ENCODE measurements at places on chromosomes 2 and 18. TPM values are rescaled to one million over a fixed set of nuclear protein-coding genes. Genes with fewer than 3 reads are reported as not detected.

COL4A3 gene
- 1.5 TPM for polyA plus RNA-seq

GRCh38 chr2:23073671-23074070 lies 311.3 kb upstream of the KLHL29 start:
- DNase-seq = no peak

CD8B gene
- not detected for polyA plus RNA-seq

DARS1 gene
- 83.8 TPM for polyA plus RNA-seq

GRCh38 chr18:56517196-56517595 lies 121.2 kb downstream of the TXNL1 start:
- no peak for DNase-seq

- no peak for DNase-seq
These were observed 40.6 kb downstream of the IWS1 start for GRCh38 chr2:127485694-127486071.

GRCh38 chr2:66109419-66109818 lies 325.5 kb upstream of the MEIS1 start:
- DNase-seq = no peak

GPR39 gene
- polyA plus RNA-seq = 13.3 TPM

CD207 gene
- 0.04 TPM for polyA plus RNA-seq

- no peak for DNase-seq
These were observed 3.8 kb downstream of the SP3 start for GRCh38 chr2:173961346-173961705.

RNF125 gene
- 0.18 TPM for polyA plus RNA-seq

- no peak for DNase-seq
These were observed 151.7 kb downstream of the MCFD2 start for GRCh38 chr2:46763861-46764260.

- no peak for DNase-seq
These were observed 355.6 kb downstream of the TNS1 start for GRCh38 chr2:217647226-217647625.

DNA sequence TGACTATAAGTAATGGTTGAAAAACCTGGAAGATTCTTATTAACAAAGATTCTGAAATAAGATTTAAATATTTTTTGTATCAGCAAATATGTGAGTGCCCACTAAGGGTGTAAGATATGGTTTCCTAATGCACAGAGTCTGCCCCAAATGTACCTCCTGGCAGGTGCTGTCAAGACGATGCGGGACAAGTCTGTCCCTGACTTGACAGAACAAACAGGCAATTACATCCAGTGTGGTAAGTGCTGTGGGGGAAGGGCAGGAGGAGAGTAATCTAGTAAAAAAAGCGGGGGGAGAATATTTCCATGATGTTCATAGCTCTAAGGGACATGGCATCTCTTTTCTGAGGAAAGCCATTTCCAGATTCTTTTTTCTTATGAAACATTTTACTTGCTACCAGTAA lies 127.5 kb downstream of the COL4A4 start:
- no peak for DNase-seq

GRCh38 chr18:986051-986450 lies 81.4 kb downstream of the ADCYAP1 start:
- DNase-seq = no peak

GRCh38 chr18:10232062-10232461 lies 222.4 kb upstream of the APCDD1 start:
- no peak for DNase-seq

GRCh38 chr18:3916082-3916481 lies 466.1 kb downstream of the TGIF1 start:
- DNase-seq = no peak

KIAA2012 gene
- 0.05 TPM for polyA plus RNA-seq

DNA sequence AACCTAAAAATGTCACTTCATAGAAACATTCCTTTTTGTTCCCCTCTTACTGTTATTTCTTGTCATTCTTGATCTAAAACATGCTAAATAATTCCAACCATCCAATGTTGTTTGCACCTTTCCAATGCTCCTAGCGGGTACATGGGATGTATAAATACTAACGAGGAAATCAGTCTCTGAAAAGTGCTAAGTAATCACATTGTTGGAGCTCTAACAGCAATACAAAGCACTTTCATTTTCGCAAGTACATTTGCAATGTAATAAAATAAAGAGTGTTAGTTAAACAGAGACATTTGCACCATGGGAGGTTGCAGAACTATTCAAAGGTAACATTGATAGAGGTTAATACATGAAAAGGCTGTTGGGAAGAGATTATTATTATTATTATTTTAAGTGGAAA lies 286.2 kb upstream of the ACVR2A start:
- no peak for DNase-seq

DOCK10 gene
- polyA plus RNA-seq = 43.0 TPM

DNA sequence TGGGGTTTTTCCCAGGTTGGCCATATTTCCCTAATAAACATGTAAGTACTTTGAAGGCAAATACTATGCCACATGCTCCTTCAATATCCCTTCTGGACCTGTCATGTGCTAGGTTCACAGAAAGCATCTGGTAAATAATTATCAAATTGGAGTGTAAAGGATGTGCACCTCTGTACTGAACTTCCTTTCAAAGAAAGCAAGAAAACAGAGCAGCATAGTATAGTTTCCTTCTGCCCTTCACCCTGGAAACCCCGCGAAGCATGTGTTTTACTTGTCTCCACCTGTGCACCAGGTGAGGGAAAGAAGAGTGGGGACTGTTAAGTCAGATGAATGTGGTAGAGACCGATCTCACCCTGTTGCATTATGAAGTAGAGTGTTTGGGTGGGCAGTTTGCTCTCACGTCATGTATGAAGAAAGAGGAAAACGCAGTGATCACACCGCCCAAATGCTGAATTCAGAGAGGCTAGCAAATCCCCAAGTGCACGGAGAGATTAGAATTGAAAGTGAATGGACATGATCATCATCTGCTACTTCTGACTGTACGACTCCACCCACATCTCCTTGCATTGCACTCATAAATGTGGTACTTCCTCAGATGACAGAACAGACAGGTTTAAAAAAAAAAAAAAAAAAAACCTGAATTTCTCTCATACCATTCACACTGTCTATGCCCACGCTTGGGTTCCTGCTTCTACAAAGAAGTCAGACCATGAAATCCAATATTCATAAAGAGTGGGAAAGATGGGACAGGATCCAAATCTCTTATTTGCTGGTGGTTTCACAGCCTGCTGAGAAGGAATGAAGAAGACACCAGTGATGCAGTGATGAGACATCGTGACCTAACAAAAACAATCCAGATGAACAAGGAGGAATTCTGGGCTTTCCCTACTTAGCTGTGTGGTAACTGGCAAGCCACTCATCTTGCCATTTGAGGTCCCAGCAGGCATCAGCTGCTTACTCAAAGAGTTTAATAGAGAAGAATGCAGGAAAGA lies 448.6 kb downstream of the BCL11A start:
- no peak for DNase-seq

GRCh38 chr2:146246002-146246735 lies 1598.7 kb upstream of the ACVR2A start:
- DNase-seq = no peak

DNA sequence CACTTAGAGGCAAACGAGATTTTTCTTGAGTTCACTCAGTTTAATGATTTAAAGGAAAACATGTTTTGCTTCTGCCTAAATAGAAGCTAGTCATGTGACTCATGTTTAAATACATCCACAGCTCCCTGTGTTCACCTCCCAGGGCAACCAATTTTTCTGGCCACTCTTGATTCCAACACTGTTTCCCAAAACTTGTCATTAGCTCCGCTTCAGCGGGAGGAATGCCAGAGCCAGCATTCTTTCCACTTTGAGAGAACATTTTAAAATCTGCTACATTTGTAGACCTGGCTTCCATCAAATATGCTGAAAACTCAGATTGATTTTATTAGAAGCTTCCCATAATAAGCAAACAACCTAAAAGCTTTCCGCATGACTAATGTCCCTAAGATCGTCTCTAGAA lies 2.8 kb upstream of the CYS1 start:
- DNase-seq = no peak

GRCh38 chr2:1262609-1263008 lies 150.7 kb upstream of the TPO start:
- DNase-seq = no peak

DNA sequence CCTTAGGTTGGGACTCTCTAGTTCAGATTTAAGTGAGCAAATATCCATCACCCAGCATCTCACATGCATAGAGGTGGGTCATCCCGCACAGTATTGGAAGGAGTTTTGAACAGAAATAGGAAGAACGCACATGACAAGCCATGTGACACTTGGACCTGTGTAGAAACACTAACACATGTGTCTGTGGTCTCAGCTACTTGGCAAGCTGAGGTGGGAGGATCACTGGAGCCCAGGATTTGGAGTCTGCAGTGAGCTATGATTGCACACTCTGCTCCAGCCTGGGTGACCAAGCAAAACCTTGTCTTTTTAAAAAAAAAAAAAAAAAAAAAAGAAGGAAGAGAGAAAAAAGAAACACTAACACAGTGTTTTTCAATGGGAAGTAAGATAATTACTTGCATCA lies 5.4 kb upstream of the MTCL1 start:
- no peak for DNase-seq

- no peak for DNase-seq
These were observed 9.9 kb upstream of the EPHA4 start for GRCh38 chr2:221581986-221582385.

DNA sequence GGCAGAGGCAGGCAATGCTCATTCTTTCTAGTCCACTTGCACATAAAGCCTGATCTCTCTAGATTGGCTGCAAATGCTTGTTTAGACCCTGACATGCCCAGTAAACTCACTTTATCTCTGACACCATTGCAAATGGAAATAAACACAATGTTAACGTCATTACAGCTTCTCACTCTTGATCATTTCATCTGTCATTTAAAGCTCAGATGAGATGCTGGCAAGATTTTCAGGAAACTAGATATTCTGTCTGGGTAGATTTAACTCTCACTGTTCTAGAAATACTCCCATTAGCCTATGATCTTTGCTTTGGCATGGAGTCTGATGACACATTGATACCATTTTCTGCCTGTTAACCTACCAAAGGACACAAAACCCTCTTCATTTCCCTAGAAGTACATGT lies 320.7 kb upstream of the HNRNPA3 start:
- DNase-seq = no peak

DNA sequence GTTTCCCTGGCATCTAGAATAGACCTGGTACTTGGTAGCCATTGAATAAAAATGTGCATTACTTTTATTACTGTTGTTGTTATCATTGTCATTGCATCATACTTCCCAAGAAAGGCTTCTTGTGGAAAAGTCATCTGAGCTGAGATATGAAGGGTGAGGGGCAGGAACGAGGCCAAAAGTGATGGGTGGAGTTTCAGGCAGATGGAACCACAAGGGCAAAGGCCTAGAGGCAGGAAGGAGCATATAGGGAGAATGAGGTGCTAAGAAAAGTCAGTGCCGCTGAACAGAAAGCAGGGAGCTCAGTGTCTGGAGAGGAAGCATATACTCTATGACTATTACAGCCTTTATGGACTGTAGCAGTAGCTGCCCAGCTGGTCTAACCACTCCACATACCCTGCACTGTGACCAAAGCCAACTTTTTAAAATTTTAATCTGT lies 219.3 kb downstream of the SPP2 start:
- no peak for DNase-seq

GRCh38 chr2:108637304-108637669 lies 82.0 kb upstream of the RANBP2 start:
- DNase-seq = no peak

UGP2 gene
- polyA plus RNA-seq = 114 TPM

- DNase-seq = no peak
These were observed 98.0 kb downstream of the ANKRD44 start for GRCh38 chr2:197212344-197213262.

GCKR gene
- polyA plus RNA-seq = 0.25 TPM

GRCh38 chr2:11855064-11855760 lies 108.8 kb downstream of the LPIN1 start:
- no peak for DNase-seq

GRCh38 chr2:101832114-101832513 lies 134.6 kb downstream of the MAP4K4 start:
- no peak for DNase-seq

AGBL5 gene
- 28.3 TPM for polyA plus RNA-seq

DNA sequence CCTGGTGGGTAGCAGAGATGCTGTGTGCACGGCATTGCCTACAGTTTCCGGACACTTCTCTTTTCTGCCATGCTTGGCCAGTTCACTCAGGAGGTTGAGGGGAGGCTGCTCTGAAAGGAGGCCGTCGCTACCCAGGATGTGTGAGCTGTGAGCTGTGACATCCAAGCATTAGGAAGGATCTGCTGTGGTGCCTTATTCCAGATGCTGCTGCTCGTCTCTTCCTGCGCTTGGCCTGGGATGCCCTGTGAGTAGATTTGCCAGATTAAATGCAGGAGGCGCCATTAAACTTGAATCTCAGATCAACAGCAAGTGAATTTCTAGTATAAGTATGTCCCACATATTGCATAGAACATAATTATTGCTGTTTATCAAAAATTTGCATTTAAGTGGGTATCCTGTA lies 124.2 kb upstream of the SIX3 start:
- no peak for DNase-seq

- no peak for DNase-seq
These were observed 86.2 kb downstream of the BCL2 start for GRCh38 chr18:63233334-63233733.

- DNase-seq = no peak
These were observed 79.3 kb downstream of the NABP1 start for GRCh38 chr2:191757208-191757607.

DNA sequence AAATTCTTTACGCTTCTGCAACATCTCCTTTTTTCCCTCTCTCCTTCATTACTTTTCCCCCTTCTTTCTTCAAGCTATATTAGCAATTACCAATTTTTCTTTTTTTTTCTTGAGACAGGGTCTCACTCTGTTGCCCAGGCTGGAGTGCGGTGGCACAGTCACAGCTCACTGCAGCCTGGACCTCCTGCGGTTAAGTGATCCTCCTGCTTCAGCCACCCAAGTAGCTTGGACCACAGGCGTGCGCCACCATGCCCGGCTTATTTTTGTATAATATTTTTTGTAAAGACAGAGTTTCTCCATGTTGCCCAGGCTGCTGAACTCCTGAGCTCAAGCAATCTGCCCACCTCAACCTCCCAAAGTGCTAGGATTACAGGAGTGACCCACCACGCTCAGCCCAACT lies 70.7 kb downstream of the EPG5 start:
- no peak for DNase-seq

Measured in A549 (cell line).